ENCODE measurements at places on chromosomes 1 and 21.
A peak's percentile ranks its signal among the peaks of the same experiment; 100 is the strongest.

DNA sequence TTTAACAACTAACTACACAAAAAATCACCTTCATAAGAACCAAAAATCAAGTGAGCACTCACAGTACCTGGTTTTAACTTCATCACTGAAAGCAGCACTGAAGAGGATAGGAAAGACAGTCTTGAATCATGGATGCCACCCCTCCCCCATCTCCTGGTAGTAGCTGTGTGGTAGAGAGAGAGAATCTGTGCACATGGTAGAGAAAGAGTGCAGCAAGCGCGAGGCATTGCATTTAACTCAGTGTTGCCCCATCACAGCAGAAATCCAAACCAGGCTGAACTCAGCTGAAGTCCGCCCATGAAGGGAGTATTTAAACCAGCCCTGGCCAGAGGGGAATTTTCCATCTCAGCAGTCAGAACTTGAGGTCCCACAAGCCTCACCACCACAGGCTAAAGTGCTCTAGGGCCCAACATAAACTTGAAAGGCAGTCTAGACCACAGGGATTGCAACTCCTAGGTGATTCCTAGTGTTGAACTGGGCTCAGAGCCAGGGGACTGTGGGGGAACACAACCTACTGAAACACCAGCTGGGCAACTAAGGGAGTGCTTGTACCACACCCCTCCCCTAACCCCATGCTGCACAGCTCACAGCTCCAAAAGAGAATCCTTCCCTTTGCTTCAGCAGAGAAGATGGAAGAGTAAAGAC lies 38.4 kb downstream of the VAV3 start:
- no peak for DNase-seq

- no peak for DNase-seq
Observed at GRCh38 chr1:109786531-109787021, 22.9 kb upstream of the EPS8L3 start.

DNA sequence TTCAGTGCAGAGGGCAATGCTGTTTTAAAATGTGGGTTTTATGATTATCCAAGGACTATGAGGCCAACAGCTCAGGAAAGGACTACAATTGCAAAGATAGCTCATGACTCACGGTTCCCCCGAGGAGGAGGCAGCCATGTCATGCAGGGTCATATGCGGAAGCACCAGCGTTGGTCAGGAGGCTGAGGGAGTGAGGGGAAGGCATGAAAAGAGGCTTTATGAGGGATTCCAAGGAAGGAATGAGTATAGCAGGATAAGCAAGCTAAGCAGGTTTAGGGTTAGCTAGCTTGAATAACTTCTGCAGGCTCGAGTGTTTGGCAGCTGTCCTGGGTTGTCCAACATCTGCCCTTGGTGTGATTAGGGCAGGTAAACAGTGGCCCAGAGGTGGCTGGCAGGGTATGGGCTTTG lies 495.1 kb downstream of the SETD4 start:
- DNase-seq: no peak

DNA sequence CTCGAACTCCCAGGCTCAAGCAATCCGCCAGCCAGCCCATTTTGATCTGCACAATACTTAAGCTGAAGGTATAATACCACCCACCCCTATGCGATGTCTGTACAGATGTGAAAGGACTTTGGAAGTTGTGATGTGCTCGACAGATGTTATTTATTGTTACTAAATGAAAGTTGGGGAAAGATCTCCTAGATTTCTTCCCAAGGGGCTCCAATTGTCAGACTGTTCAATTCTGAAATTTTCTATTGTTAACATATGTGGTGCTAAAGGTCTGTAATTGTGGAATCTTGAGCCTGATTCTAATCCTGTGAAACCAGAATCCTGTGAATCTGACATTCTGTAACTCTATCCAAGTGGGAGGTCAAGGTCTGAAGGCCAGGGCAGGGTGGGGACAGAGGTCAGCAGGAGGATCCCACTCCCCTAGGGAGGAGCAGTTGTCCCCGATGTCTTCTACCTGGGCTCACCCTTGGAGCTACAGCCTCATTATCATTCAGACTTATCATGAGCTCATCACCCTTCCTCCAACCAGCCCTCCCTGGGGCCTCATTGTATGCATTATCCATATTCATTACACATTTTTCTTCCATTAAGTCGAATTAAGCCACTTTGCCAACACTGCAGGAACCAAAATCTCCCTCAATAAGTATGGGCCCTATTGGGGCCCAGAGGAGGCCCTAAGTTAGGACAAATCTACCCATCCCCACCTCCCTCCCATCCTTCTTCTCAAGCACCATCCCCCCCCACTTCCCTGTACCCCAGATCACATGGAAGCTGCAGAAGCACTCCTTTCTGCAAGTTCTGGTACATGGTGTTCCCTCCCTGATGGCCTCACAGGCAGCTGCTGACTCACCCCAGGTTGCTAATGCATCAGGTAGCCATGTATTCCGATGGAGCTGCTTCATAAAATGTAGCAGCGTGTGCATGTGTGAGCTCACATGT lies 32.3 kb downstream of the SHISAL2A start:
- DNase-seq: no peak

DNA sequence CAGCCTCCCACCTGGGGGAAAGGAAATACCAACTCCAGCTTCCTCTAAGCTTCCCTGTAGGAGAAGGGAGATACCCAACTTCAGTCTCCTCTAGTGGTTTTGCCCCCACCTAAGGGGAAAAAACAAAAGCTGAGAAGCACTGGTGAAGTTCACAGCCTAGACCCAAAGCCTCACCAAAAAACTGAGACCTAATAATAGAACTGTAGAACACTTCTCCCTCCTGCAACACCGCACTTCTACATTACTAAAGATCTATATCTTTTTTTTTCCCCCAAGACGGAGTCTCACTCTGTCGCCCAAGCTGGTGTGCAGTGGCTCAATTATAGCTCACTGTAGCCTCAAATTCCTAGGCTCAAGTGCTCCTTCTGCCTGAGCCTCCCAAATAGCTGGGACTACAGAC lies 43.2 kb downstream of the SLC2A1 start:
- DNase-seq: no peak

DNA sequence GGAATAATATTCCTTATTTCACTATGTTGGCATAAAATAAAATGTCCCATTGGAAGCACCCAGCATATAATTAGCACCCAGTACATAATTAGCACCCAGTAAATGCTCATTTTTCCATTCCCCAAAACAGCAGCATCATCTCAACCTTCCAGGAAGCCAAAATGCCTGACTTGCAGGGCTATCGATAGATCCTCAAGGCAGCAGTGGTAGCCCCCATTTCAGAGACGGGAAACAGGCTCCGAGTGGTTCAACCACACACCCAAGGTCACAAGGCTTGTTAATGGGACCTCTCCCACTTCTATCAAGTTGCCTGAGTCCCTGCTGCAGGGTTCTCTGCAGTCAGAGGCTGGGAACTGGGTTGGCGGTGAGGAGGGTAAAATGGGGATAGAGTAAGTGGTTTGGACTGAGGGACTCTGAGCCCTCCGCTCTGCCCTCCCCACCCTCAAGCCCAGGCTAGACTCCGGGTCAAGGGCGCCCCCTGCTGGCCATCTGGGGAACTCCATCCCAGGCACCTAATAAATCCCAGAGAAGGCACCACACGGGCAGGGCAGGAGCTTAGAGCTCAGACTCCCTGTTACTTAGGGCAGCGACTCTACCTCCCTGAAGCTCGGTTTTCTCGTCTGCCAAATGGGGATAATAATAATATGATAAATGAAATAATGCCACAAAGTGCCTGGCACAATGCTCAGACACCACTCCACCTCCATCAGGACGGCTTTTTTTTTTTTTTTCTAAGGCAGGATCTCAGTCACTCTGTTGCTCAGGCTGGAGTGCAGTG lies 21.9 kb upstream of the LAPTM5 start:
- peak; percentile 87 for DNase-seq

DNA sequence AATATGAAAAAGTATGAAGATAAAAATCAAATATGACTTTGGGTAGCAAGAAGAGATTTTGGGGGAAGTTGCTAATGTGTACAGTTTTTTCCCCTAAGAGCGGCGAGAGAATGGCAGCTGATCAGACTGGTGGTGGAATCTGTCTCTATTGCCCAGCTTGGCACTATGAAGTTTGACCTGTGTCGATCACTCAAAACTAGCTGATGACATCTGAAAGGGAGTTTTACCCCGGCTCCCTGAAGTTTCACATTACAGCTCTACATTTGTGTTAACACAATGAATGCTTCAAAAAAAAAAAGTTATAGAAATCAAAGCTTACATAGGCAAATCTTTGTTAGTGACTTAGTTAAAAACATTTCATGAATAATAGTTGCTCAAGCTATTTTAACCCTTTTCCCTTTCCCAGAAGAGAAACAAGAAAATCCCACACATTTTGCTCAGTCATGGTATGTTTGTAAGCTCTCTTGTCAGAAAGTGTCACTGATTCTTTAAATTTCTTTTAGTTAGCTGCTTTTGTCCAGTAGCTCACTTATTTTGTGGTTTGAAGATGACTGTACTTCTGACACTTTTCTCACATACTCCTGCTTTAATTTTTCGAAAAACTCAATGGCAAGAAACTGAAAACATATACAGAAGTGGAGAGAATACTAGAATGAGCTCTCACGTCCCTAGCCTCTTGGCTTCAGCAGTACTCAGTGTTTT lies 41.3 kb downstream of the DYRK1A start:
- no peak for DNase-seq

GRCh38 chr1:75394386-75395139 lies 216.4 kb downstream of the SLC44A5 start:
- no peak for DNase-seq

DNA sequence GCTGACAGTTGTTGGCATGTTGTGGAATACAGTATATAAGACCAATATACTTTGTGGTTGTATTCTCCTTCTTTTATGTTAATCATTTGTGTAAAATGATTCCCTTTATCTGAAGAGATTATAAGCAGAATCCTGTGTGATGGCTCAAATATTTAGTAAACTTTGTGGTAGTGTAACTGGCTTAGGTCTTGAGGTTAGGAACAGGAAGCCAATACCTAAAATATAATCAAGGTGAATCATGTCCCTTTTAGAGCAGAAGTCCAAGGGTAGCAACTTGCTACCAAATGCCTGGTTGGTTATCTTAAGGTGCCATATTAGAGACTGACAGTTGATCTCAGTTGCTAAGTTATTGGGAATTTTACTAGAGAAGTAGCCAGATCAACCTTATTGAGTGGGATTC lies 398.5 kb upstream of the ADAMTS5 start:
- no peak for DNase-seq

DNA sequence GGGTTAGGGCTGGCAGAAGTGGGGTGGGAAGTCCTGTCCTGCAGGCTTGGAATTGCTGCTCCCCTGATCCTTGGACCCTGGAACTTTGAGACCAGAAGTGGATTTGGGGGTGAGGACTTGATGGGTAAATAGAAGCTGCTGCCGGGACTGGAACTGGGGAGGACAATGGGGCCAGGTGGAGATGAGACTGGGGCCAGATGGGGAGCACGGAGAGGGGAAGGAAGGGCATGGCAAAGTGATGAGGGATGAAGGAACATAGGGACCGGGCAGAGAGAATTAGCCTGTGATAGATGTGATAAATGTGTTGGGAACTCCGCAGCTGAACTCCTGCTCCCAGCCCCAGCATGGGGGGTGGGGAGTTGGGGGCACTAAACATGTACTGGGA lies 637 bp downstream of the NHLH1 start:
- DNase-seq: no peak

DNA sequence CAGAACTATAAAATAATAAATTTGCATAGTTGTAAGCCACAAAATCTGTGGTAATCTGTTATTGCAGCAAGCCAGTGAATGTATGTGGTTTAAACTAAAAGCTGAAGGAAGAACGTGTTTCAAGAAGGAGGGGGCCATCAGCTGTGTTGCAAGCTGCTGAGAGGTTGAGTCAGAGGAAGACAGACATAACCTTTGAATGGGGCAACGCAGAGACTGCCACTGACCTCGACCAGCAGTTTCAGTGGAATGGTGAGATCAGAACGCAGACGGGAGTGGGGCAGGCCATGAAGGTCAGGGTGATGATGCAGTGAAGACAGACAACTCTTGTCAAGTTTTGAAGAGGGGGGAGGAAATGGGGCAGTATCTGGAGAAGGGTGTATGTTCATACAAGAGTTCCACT lies 23.2 kb upstream of the QSOX1 start:
- no peak for DNase-seq

DNA sequence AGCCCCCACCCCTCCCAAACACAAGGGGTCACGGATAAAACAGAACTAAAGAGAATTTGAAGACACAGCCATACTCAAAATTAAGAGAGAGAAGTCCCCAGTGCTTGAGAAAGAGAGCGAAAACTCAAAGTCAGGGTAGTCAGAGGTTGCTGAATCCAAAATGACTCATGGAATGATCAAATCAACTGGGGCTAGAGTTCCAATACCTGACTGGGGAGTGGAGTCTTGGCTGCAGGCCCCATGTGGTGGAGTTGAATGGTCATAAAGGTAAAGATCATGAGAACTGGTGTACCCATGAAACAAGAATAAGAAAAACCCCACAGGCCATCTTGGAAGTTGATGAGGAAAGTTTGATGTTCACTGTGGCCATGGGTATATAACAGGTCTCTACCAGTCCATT lies 84.5 kb upstream of the LRRN2 start:
- DNase-seq: no peak

DNA sequence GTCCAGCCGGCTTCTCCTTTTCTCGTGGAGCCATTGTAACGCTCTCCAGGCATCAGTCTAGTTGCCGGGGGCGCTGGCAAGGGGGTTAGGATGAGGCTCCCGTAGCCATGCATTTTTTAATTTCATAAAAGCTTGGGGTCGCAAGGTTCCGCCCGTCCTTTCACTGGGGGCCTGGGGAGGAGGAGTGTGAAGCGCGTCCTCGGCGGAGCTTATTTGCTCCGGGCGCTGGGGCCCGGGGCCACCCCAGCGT lies 1.6 kb downstream of the ADGRL2 start:
- DNase-seq: no peak

GRCh38 chr1:89259283-89259971 lies 13.2 kb downstream of the GBP5 start:
- peak; percentile 52 for DNase-seq

- DNase-seq: no peak
Observed at GRCh38 chr1:205248793-205249601, 21.3 kb downstream of the TMCC2 start.

GRCh38 chr1:176118985-176119384 lies 88.1 kb downstream of the COP1 start:
- no peak for DNase-seq

GRCh38 chr1:11654137-11654938 lies at the start of the genes FBXO2 and FBXO44:
TSS of gene FBXO2 (minus strand) at chr1:11654429. CDS start at chr1:11654340, 89 bp downstream.
TSS of gene FBXO44 (plus strand) at chr1:11654877. CDS start at chr1:11655836, 959 bp downstream.
- DNase-seq: peak; percentile 67

- no peak for DNase-seq
Observed at GRCh38 chr1:53197291-53198200, 922 bp downstream of the CPT2 start.

DNA sequence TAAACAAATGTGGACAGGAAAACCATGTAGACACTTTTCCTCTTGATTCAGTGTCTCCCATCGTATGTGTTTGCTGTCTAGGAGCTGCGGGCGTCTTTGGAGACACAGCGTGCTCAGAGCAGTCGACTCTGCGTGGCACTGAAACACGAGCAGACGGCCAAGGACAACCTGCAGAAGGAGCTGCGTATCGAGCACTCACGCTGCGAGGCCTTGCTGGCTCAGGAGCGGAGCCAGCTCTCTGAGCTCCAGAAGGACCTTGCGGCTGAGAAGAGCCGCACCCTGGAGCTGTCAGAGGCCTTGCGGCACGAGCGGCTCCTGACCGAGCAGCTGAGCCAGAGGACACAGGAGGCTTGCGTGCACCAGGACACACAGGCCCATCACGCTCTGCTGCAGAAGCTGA lies 27.2 kb upstream of the DIP2A start:
- no peak for DNase-seq

- no peak for DNase-seq
Observed at GRCh38 chr21:45409466-45410150, 4.6 kb downstream of the COL18A1 start.

Measured in CD4-positive, alpha-beta T cell treated with Interleukin-6 at 100 ng/mL for 8 hours (primary cell).